ENCODE measurements at places on chromosomes 13 and 19.

GRCh38 chr13:42377640-42378382 is 105.9 kb downstream of the AKAP11 start:
- no peak for DNase-seq

DNA sequence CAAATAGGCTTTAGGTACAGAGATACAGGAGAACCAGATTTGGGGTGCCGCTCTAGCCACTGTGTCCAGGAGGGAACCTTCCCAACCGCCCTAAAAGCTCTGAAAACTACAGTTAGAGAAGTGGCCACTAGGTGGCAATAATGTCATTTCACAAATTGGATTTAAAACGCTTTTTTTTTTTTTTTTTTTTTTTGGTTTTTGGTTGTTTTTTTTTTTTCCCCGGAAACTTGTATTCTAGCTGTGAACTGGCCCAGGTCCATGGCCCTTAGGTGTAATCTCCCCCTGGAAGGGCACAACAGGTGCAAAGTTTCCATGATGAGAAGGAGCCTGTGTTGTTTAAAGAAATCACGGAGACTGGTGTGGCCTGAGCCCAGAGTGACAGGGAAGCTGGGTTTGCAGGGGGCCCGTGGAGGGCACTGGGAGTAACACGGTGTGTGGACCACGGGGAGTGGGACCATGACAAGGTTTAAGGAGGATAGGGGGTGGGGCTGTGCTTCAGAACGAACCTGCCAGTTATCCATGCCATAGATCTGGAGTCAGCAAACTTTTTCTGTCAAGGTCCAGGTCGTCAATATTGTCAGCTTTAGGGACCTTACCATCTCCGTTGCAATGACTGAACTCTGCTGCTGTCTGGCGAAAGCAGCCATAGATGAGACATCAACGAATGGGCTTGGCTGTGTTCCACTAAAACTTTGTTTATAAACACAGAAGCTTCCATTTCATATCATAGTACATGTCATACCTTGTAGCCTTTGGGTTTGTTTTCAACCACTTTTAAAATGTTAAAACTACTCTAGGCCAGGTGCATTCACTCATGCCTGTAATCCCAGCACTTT is 10.1 kb downstream of the OR1I1 start:
- no peak for DNase-seq

DNA sequence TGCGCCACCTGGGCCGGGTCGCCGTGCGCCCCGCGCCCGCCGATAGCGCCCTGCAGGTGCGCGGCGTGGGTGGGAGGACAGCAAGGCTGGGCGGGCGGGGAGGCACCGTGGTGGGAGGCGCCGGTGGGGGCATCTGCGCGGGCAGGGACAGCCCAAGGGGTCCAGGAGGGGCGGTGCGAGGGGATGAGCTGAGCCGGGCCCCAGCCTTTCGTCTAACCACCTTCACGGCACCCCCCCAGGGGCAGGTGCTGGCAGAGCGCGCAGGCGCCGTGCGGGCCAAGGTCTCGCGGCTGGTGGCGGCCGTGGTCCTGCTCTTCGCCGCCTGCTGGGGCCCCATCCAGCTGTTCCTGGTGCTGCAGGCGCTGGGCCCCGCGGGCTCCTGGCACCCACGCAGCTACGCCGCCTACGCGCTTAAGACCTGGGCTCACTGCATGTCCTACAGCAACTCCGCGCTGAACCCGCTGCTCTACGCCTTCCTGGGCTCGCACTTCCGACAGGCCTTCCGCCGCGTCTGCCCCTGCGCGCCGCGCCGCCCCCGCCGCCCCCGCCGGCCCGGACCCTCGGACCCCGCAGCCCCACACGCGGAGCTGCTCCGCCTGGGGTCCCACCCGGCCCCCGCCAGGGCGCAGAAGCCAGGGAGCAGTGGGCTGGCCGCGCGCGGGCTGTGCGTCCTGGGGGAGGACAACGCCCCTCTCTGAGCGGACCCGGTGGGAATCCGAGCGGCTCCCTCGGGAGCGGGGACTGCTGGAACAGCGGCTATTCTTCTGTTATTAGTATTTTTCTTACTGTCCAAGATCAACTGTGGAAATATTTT is 3.1 kb downstream of the KISS1R start:
- DNase-seq: peak; percentile 45

DNA sequence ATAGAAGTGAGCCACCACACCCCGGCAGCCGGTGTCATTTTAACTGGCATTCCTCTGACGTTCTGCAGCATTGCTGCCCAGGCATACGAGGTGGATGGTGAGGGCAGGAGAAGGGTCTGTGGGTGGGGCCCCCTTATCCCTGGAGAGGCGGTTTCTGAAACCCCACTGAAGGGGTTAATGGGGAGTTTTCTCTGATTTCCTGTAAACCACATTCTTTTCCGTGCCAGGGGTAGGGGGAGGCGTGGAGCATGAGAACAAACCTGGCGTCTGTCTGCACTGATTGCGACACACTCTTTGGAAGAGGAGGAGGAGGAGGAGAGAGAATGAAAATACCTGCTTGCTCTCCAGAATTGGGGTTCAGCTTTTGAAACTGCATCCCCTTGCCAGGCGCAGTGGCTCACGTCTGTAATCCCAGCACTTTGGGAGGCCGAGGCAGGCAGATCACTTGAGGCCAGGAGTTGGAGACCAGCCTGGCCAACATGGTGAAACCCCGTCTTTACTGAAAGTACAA is 2.7 kb upstream of the C3 start:
- no peak for DNase-seq

DNA sequence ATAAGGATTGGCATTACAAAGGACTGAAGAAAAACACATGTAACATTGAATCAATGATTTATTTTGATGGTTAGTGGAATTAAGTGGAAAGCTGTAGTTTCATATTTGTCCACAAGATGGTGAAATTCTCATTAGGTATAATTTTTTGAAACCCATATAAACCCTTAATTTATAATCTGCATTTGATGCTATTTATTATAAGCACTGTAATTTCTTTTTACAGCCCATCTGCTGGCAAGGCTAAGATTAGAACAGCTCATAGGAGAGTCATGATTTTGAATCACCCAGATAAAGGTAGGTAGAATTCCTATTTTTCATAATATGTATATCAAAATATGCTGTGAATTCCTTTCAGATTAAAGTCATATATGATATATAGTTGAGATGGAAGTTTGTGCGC is 62.2 kb downstream of the DNAJC15 start:
- no peak for DNase-seq

GRCh38 chr13:46345398-46345797 is 41.7 kb downstream of the RUBCNL start:
- DNase-seq: no peak

DNA sequence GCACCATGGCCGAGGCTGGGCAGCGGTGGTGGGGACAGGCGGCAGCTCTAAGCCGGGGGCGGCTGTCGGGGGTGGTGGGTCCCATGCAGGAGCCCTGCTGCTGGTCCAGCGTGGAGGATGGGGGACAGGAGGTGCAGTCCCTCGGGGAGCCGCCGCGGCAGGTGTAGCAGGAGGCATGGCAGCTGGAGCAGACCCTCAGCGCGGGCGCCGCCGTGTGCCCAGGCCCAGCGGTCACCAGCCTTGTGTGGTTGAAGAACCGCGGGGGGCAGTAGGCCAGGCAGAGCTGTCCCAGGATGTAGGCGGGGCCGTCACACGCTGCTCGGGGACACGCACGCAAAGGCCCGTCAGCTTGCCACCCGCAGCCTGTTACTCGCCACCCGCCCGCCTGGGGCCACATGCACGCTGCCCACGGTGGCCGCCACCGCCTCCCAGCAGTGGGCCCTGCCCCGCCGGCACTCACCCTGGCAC is 2.9 kb upstream of the C19orf25 start:
- no peak for DNase-seq

- DNase-seq: no peak
These were observed 63.9 kb downstream of the CEBPG start for GRCh38 chr19:33437393-33437820.

DNA sequence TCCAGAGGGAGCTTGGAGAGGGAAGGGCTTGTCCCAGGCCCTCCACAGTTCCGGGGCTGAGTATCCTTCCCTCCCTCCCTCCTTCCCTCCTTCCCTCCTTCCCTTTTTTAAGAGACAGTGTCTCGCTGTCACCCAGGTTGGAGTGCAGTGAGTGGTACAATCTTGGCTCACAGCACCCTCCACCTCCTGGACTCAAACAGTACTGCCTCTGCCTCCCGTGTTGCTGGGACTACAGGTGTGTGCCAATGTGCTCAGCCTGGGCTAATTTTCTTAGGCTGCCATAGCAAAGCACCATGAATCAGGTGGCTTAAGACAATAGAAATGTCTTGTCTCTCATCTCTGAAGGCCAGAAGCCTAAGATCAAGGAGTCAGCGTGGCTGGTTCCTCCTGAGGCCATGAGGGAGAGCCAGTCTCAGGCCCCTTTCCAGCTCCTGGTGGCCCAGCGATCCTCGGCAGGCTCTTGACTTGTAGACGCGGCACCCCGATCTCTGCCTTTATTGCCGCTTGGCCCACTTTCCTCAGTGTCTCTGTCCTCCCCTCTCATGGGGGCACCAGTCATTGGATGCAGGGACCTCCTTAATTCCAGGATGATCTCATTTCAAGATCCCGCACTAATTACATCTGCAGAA is 47.5 kb downstream of the CRTC1 start:
- DNase-seq: no peak

- no peak for DNase-seq
These were observed 97.7 kb upstream of the VSTM2B start for GRCh38 chr19:29428071-29428470.

DNA sequence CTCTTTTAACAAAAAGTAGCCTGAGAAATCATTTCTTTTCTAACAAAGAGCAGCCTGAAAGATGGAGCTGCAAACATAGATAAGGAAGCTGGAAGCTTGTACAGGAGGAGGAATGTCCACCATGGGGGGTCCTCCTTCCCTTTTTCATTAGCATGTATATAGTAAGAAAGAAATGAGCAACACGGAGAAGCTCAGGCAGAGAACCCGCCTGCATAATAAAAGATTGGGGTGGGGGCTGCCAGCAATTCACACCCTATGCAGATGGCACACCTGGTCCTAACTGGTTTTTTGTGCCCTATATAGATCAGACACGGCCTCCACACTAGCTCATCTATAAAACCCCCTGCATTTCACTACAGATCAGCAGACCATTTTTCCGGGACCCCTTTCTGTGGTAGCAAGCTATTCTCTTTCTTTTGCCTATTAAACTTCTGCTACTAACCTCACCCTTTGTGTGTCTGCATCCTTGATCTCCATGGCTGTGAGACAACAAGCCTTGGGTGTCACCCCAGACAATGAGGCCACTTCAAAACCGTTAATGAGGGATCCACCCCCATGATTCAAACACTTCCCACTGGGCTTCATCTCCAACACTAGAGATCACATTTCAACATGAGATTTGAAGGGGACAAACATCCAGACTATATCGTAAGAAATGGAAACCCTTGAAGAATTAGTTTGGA is 167.5 kb upstream of the FREM2 start:
- no peak for DNase-seq

DNA sequence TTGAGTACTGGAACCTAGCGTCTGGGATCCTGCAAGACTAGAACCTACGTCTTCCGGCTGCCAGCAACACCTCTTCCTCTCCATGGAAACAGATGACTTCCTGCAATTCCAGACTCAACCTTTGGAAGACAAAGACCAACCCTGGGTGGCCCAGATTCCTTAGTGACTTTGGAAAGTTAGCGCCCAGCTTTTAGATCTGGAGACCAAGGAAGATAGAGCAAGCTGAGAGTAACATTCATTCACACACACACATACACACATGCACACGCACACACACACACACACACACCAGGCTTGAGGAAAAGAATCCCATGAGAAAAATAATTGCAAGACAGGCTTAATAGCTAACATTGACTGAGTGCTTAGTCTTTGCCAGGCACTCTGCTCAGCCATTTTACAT is 788.9 kb downstream of the UQCRFS1 start:
- no peak for DNase-seq

DNA sequence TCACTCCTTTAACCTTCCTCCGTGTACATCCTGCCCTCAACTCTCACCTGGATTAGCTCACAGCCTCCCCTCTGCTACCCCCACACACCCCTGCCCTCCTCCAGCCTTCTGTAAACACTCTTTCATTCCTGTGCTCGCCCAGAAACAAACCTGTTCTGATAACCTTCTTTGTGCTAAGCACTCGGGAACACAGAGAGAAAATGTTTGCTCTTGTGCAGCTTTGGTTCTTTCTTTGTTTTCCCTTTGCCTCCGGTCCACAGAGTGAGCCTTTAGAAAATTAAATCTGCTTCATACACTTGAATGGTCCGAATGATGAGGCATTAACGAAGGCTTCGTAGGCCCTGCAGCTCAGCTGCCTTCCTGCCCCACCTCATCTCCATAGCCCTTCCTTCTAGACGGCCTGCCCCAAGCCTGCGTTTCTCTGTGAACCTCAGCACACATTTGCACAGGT is 6.6 kb upstream of the ZDHHC20 start:
- DNase-seq: no peak

DNA sequence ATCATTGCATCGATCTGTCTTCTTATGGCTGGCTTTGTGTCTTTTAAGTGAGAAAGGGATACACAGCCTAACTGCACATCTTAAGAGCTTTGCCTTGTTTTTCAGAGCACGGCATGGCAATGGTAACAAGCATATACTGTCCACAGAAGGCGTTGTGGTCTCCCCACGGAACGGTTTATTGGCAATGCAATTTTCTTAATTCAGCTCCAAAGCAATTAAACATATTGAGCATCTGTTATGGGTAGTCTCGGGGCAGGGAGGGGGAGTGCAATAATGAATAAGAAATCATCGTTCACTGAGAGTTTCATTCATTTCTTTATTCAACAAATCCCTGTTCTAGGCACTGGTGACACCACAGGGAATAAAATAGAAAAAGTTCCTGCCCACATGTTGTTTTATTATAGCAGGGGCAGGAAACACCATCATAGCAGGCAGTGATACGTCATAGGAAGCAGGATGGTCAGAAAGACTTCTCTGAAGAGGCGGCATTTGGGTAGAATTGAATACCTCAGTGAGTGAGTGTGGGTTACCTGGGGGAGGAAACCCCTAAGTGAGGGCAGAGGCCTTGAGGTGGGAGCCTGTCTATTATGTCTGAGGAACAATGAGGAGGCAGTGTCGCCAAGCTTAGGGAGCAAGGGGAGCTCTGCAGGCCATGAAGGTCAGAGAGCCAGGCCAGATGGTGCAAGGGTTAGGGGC is 185.7 kb upstream of the KL start:
- no peak for DNase-seq

DNA sequence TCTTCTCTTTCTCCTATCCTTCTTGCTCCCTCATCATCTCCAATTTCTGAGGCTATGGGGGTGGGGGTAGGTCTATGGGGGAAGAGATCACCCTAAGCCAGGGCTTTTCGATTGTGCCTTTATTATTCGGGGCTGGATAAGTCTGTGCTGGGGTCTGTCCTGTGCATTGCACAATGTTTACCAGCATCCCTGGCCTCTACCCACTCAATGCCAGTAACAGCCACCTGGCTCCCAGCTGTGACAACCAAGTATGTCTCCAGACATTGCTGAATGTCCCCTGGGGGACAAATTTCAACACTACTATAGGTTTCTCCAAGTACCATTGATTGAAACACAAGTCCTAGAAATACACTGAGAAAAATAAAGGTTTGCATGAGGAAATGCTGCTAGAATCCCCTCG is 13.2 kb downstream of the CBY2 start:
- no peak for DNase-seq

Data from effector memory CD4-positive, alpha-beta T cell (primary cell).